ENCODE measurements at places on chromosomes 11 and 22. TPM values are rescaled to one million over a fixed set of nuclear protein-coding genes. Genes with fewer than 3 reads are reported as not detected.
A peak's percentile ranks its signal among the peaks of the same experiment; 100 is the strongest.

DNA sequence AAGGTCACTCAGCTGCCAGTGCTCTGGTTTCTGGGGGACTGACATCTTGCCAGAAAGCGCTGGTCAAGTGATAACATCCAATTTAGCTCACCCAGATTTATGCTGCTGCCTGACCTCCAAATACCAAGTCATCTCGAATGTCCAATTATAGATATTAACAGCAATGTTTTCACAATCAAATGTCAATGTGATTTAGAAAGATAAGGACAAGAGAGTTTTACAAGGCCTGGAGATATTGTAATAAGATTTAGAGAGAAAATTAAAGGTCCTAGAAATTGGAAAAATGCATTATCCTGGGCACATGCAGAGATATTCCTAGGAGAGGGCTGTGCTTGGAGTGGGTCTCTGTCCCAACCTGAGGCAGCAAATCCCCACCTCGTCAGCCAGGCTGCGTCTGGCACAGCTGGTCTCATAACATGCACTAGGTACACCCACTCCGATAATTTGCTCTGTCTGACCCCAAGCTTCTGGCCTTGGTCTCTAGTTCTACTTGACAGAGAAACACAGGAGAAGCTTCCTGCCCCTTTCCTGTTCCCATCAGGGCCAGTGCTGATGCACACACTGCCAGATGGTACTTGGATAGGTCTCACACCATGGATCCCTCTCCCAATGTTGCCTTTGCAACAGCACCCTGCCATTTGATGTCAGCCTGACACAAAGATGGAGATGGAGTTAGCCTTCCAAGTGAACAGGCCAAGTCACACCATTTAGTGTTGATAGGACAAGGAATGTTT is 28.6 kb downstream of the USH1C start:
- no peak for ATAC-seq

- ATAC-seq, result peak; percentile 71
Measured at GRCh38 chr11:64620381-64620971, 29.5 kb downstream of the SLC22A12 start.

DNA sequence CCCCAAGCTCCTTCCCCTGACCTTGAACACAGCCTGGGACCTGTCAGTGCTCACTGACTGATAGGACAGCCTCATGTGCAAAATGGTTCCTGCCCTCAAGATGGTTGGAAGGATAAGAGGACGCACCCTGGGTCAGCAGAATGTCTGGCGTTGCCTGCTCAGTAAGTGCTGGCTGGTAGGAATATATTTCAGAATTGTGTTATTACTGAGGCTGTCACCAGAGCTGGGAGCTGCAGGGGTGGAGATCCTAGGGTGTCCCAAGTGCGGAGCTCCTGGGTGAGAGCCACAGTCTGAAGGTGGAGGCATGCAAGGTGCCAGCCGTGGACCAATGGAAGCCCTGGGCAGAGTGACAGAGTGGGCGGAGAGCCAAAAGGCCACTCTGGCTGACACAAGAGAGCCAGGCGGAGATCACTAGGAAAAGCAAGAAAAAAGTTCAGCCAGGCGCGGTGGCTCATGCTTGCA is 1.0 kb upstream of the SEC14L4 start:
- no peak for ATAC-seq

DNA sequence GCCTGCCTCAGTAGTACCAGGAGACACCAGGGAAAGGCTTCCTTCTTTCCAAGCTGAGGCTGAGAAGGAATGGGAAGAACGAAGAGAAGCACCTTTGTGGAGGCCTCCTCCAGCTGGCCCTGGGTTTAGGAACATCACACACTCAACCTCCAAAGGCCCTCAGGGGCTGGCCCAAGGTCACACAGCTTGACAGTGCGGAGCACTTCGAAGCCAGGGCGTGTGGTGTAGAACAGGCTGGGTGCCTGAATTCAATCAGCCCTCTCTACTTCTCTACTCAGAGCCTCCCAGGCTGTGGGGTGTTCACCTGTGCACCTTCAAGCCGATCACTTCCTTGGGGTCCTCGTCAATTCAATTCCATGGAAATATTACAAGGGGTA is 727 bp upstream of the CSDC2 start:
- peak; percentile 0 for ATAC-seq

GRCh38 chr11:69294571-69295078 is 670 bp downstream of the MYEOV start:
- ATAC-seq, result no peak

DNA sequence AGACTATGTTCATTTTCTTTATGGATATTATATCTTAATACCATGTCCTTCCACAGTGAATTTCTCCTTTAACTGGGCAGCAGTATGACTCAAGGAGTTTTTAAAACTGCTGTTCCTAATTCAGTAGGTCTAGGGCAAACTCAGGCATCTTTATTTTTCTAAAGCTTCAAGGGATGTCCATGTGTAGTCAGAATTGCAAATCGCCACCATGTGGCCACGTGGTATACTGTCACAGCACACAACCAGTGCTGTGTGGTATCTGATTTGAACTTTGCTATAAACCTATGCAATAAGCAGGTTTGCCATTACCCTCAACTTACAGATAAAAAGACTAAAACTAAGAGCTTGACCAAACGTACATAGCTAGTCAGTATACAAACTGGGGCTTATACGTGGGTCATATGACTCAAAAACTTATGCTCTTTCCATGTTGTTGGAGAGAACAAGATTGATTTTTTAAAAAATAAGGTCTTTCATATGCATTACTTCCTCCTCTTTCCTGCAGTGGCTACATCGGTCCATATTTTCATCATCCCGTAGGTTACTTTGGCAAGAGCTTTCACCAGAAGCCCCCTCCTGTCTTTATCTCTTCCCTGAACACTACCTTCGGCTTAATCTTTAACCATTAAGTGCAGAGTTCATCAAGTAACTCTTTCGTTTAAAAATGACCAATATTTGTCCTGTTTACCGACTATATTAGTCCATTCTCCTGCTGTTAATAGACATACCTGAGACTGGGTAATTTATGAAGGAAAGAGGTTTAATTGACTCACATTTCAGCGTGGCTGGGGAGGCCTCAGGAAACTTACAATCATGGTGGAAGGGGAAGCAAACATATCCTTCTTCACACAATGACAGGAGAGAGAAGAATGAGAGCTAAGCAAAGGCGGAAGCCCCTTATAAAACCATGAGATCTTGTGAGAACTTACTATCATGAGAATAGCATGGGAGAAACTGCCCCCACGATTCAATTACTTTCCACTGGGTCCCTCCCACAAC is 8.0 kb upstream of the HTATIP2 start:
- ATAC-seq, result peak; percentile 54

GRCh38 chr11:19777039-19777376 is 64.4 kb downstream of the NAV2 start:
- ATAC-seq, result peak; percentile 84

DNA sequence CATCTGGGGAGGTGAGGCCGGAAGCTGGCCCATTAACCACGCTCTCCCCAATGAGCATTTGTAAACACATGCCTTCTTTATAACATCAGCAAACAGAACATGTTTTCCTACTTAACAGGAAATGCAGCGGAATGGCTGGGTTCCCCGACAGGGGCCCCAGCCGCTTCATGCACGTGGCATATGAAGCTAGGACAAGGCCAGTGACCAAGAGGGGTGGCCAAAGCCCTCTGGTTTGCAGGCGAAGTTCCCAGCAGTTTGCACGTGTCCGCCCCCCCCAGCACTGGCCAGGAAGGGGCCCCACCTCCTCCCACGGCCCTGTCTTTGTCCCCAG is 38.7 kb upstream of the LINC01488 start:
- peak; percentile 50 for ATAC-seq

DNA sequence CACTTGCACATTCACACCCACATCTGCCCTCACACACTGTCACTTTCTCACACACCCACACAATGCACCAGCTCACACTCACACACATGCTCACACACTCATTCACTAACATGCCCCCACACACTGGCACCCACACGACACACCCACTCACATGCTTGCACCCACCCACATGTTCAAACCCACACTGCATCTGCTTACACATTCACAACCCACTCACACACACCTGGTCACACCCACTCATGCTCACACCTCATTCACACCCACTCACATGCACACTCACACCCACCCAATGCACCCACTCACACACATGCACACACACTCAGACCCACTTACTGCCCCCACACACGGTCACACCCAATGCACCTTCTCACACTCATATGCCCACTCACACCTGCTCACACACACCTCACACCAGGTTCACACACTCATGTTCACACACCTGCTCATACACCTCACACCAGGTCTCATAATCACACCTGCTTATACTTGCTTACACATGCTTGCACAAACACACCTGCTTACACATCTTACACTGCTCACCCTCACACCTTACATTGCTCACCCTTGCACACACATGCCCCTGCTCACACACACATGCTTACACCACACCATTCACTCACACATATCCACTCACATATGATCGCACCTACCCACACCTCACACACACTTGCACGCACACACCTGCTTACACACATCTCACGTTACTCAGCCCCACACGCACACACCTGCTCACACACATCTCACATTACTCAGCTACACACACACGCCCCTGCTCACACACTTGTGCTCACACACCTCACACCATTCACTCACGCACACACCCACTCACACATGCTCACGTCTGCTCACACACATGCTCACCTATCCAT is 3.9 kb upstream of the MYBPC3 start:
- ATAC-seq, result no peak

GRCh38 chr22:21445437-21446127 is 21.6 kb upstream of the TMEM191C start:
- no peak for ATAC-seq

DNA sequence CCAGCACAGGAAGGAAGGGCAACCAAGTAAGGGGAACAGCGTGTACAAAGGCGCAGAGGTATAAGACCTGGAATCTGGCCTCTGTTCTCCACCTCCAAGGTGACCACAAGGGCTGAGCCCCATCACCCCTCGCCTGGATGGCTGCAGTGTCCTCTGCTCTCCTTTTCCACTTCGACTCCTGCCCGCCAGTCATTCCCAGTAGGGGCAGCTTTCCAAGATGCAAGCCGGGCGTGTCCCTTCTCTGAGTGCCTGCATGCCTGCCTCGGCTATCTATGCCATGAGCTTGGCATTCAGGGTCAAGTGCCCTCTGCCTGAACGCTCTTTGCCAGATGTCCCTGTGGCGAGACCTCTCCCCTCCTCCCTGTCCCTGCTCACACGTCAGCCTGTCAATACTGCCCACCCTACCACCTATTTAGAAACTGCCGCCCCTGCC is 17.0 kb downstream of the FADS3 start:
- ATAC-seq, result no peak

GRCh38 chr11:109416601-109417000 is 5.4 kb upstream of the C11orf87 start:
- no peak for ATAC-seq

DNA sequence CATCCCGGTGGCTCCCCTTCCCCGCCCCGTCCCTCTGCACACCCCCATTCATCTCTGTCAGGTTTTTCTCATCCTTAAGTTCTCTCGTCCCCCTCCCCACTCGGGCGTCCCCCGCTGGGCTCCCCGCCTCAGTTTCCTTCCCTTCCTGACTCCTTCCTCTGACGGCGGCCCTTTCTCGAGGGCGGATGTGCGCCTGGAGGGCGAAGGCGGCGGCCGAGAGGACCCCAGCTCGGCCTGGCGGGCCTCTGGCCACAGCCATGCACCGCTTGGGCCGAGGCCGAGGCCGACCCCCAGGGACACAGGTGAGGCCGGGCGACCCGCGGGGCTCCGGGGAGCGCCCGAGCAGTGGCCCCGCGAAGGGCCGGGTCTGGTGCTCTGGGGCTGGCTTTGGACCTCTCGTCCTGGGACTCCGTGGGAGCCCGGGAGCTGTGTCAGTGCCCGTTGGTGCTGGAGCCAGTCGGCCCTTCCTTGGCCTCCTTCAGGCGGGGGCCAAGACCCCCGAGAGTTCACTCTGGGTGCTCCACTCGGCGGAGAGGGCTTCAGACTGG is 2.9 kb downstream of the PHLDB1 start:
- no peak for ATAC-seq

- ATAC-seq, result peak; percentile 84
Measured at GRCh38 chr11:32137263-32137662, 46.4 kb downstream of the RCN1 start.

DNA sequence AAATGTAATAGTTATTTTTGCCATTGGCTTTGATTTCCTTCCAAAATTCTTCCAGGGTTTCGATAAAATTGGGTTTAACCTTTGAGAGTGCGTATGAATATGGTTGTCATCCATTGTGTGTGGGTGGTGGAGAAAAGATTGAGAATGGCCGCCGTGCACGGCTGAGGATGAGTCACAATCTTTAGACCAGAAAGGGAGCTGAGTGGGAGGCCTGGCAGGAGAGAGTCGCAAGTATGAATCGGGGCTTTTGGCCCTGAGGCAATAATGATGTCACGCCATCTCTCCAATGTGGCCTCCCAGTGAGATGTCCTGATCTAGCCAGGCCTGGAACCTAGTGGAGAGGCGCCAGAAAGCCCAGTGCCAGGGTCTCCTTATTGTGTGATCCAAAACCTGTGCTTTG is 33.1 kb upstream of the SMPD1 start:
- ATAC-seq, result peak; percentile 65

DNA sequence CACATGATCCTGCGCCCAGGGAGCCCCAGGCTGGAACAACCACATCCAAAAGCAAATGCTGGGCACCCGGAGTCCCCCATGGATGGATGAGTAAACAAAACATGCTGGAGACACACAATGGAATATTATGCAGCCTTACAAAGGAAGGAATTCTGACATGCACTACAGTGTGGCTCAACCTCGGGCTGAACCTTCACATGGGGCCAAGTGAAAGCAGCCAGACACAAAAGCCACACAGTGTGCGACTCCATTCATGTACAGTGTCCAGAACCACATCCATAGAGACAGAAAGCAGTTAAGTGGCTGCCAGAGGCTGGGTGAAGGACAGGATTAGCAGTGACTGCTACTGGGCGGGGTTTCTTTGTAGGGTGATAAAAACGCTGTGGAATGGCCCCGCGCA is 10.1 kb downstream of the POLR3H start:
- ATAC-seq, result no peak

DNA sequence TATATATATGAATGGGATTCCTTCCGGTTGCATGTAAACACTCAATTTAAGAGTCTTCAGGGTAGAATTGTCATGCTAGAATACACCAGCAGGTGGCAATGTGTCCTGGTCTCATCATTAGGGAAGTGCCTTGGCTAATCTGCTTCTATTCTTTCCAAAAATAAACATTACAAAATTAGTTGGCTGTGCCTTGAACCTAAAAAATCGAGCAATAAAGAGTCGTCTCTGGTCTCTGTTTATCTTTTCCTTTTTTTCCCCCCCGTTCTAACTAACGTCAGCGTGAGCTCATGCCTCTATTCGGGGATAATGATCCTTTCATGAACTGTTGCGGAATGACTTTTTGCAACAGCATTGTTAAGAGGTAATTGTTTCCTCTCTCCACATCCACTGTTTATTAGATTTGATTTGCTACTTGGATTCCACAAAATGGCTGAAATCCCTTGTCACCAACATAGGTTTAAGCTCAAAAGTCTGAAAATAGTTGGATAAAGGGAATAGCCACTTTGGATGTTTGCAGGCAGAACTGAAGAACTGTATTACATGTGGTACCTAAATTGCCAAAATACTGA is 1.2 kb upstream of the ARHGEF12 start:
- no peak for ATAC-seq

The RFPL1 gene
- total RNA-seq, result not detected

The TMEM86A gene
- 11.3 TPM for total RNA-seq

The TEX54 gene
- 2.5 TPM for total RNA-seq

The MUC5AC gene
- total RNA-seq, result 0.25 TPM

The CENPM gene
- 17.3 TPM for total RNA-seq

The MAJIN gene
- total RNA-seq, result not detected

The TP53I11 gene
- total RNA-seq, result 25.7 TPM

The RAB36 gene
- 5.7 TPM for total RNA-seq

Measured in motor neuron (in vitro differentiated cells).